Erythroblast (primary cell): ENCODE measurements at places on chromosomes 1 and 21.

GRCh38 chr1:26158908-26159742 is at the start of gene FAM110D:
TSS of gene FAM110D (plus strand) at chr1:26159079. CDS start at chr1:26161292, 2,213 bp downstream.
- DNase-seq, result no peak

- no peak for DNase-seq
Measured at GRCh38 chr1:150753416-150753815, 12.2 kb downstream of the CTSS start.

GRCh38 chr1:111778541-111779051 is 22.9 kb downstream of the DDX20 start:
- DNase-seq, result no peak

GRCh38 chr21:32537569-32537881 is 47.8 kb downstream of the TCP10L start:
- DNase-seq, result no peak
